ENCODE measurements at places on chromosomes 4 and X.

DNA sequence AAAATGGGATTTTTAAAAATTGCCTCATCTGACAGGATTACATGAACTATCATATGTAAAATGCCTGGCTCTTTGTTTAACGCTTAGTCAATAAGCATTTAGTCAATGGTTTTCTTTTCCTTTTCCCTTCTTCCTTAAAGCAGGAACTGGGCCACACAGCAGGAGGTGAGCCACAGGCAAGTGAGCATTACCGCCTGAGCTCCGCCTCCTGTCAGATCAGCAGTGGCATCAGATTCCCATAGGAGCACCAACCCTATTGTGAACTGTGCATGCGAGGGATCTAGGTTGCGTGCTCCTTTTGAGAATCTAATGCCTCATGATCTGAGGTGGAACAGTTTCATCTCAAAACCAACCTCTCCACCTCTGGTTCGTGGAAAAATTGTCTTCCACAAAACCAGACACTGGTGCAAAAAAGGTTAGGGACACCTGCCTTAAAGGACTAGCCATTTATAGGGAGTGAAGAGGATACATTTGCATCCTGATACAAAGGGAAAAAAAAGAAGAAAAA is 306.1 kb downstream of the FBXW7 start:
- no peak for DNase-seq

DNA sequence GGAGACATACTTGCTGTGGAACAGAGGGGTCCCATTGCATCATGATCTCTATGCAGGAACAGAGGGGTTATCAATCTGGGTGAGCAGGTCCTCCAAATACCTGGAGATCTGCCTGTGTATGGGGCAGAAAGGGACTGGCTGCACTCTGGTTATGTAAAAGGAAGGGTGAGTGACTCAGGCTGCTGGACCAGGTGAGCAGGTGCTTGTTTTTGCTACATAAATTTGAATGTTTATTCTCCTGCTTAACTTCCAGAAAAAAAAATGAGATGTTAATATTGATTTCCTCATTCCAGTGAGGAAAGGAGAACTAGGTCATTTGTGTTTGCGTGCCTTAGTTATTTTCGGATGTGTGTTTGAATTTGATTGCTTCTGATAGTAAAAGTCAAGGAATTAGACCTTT is 225.8 kb upstream of the TRAM1L1 start:
- DNase-seq: no peak

- peak; percentile 18 for DNase-seq
These were observed 100.1 kb downstream of the EIF4E start for GRCh38 chr4:98828801-98829200.

DNA sequence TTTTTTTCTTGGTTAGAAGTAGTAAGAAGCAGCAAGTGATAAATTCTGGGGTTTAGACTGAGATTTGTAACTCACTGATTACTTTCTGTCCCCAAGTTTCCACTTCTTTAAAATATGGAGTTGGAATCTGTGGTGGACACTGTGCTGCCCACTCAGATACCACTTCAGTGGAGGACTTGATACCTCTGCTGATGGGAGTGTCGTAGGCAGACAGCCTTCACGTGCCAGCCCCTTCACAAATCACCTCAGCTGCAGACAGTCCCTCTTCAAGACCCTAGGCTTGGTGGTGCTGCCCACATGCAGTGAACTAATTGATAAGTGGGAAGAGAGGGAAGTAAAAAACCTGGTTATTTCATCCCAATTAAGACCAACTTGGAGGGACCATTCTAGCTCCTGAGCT is 139.5 kb downstream of the PDLIM5 start:
- DNase-seq: no peak

DNA sequence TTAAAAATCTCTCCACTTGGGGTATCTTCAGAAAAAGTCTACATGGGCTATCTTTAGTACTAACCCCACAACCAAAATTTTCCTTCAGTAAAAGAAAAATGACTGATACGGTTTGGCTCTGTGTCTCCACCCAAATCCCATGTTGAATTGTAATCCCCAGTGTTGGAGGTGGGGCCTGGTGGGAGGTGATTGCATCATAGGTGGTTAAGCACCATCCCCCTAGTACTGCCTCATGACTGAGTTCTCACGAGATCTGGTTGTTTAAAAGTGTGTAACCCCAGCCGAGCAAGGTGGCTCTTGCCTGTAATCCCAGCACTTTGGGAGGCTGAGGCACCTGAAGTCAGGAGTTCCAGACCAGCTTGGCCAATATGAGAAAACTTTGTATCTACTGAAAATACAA is 66.8 kb downstream of the USP46 start:
- no peak for DNase-seq

DNA sequence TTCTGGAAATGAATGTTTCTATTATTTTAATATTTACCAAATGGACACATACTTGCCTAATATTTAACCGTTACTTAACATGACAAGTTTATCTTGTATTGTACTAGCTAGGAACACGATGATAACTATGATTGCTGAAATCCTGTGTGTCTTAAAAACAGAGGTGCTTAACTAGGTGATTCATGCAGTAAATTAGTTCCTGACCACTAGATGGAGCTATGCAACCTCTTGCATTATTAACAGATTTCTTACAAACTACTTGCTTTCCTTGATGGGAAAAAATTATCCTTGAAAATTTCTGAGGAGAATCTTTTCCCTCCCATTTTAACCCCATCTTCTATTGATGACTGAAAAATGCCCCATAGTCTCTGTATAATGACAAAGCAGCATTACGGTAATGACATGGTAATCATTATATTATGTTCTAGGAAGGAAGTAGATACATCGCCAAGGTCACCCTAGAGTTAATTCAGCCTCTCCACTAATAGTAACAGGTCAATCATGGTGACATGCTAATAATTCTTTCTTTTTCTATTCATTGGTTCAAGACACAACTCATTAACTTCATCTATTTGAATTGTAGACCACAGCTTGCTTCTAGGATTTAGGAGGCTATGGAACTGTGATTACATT is 844.2 kb downstream of the RAPGEF2 start:
- no peak for DNase-seq

DNA sequence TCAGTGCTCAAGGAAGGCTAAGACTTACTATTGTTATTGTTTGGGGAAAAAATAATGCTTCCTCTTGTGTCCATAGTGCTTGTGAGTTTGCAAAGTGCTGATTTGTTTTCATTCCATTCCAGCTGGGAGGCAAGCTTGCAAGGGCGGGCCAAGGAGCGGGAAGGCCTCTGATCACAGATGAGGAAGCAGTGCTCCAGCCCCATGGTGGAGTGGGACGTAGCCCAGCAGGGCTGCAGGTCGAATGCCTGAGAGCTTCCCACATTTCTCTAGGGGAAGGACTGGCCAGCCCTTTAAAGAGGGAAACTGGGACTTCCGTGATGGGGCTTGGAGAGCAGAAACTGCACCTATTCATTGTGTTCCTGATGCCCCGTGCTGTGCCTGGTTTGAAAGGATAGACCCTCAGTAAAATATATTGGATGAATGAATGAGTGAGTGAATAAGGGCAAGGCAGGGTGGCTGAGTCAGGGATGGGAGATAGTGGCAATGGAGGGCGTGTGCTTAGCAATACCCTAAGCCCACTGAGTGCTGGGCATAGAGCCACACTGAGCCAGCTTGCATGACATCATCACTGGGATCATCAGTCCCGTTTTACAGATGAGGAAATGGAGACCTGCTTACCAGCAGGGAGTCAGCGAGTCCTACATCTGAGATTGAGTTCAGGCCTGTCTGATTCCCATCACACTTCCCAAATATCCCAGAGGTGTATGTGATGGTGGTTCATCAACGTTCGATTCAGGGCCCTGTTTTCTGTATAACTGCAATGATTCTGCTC is 17.9 kb upstream of the NSG1 start:
- no peak for DNase-seq

DNA sequence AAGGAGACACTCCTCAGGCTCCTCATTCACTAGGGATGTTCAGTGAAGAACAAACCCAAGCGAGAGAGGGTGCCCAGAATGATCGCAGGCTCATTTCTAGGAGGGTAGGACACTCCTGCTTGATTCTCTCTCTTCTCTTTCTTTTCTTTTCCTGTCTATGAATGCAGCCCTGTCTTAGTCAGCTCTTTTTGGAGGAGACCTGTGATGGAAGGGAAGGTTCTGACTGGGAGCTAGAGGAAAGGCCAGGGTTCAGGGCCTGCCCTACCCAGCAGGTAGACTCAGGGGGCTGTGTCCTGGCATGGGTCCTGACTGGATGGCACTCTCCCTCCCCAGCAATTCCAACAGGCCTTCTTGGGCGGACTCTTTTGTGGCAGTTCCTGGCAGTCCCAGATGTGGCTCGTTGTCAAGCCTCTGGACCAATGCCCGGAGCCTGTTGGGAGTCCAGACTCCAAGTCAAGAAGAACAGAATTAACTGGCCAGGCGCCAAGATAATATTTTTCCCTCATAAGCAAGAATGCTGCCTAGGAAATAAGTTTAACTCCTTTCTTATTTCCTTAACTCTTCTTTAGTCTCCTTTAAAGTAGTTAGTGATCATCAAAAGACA is 139.4 kb upstream of the SCML1 start:
- peak; percentile 81 for DNase-seq

DNA sequence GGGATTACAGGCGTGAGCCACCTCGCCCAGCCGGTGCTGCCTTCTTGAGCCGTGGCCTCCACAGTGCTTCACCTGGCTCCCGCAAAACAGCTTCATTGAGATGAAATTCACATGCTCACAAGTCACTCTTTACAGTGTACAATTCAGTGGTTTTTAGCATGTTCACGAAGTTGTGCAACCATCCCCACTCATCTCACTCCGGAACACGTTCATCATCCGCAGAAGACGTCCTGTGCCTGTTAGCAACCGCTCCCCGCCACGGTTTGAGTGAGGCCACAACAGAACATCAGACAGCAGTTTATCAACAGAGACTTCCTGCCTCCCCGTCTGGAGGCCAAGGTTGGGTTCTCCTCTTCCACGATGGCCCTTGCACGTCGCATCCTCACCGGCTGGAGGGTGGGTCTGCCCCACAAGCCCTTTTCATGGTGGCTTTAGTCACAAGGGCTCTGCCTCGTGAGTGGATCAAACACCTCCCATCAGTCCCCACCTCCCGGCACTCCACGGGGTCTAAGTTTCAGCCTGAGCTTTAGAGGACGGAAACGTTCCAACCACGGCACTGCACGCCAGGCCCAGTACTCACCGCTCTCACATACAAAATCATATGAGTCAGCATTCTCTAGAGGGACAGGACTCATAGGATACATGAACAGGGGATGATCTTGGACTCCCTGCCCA is 29.6 kb upstream of the SPON2 start:
- DNase-seq: peak; percentile 60

DNA sequence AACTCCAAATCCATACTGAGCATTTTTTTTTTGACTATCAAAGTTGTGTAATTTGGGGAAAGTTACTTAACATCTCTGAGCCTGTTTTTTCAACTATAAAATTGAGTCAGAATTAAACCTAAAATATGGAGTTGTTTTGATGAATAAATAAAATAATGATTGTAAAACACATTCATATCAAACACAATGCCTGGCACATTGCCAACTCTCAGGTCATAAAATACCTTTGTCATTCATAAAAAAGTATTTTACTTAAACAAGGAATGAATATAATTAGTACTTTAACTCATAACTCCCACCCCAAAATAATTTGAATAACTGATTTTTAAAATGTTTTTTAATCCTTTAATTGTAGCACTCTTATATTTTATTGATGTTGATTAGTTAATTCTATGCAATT is 3.8 kb upstream of the GPR174 start:
- no peak for DNase-seq

DNA sequence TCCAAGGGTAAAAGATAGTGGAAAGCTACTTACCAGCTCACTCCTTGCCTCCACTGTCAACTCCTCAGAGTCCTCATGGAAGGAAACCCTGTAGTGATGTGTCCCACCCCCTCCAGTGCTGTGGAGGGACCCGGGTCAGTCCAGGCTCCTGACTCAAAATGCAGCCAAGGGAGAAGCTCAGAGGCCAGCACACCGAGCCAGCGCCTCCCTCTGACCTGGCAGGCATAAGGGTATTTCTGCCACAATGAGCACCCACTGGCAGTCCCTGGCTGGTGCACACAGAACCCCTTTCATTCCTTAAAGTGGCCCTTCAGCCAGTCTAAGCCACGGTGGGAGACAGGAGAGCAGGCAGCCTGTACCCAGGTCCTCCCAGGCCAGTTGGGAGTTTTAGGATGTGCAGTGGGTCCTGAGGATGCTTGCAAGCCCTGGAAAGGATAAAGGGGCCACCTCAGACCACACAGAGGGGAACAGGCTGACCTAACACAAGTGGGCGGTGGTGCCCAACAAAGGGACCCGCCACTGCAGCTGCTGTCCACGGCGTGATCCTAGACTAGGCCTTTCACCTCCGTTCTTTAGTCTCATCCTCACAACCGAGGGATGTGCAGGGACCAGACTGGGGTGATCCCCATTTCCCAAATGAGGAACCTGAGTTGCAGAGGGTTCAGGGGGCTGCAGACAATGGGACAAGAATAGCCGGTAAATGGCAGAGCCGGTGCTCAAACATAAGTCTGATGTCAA is 5.7 kb downstream of the JAKMIP1 start:
- DNase-seq: no peak

DNA sequence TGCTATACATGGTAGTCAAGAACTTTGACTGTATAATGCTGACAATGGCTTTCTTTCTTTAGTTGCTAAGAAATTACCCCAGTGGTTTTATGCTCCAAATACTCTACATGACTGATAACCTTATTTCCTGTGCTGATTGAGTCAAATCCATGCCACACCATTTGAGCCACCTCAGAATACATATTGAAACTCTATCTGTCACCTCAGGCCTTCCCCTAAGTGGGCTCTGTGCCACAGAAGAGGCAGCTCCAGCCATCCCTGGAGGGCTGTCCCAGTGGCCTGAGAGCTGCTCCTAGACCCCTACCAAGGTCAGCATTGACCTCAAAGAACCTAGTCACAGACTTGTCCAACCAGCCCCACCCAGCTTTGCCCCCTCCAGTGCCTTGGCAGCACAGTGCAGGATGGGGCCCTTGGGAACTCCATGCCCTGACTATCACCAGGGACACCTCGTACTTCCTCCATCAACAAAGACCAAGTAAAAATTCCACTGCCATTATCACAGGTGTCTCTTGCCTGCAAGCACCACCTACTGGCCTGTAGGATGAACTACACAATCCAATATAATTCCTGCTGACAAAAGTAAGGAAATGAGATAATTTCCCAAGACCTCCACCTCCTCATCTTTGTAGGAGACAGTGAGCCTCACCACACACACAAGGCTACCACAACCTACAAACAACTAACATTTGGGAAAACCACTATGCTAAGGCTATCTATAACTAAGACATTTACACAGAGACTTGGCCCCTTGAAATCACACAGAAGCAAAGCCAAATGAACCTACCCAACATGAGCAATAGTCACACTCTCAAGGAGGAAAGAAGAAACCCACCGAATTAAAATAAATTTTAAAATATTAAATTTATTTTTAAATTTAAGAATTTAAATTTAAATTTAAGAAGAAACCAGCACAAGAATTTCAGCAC is 239.9 kb downstream of the NKX6-1 start:
- DNase-seq: no peak
